ENCODE measurements at places on chromosomes 4 and X.
A peak's percentile ranks its signal among the peaks of the same experiment; 100 is the strongest.

DNA sequence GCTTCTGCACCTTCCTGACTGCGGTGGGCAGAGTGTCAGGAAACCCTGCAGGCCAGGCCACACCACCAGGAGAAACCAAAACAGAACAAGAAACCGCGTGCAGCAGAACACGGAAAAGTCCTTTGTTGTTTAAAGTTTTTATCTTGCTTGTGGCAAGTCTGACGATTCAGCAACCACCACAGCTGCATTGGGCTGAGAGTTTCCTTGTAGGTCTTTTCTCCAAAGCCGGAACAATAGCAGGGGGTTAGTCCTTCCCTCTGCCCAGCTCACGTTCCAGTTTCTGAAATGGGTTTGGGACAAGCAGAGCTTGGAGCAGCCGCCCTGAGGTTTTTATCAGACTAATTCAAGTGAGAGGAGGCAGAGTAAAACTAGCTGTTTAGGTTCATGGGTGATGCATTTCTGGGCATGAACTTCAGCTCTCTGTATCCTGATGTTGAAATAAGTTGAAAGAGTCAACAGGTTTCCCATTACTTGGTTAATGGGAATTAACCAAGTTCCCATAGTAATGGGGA lies 216.9 kb downstream of the PTTG2 start:
- peak; percentile 51 for DNase-seq

DNA sequence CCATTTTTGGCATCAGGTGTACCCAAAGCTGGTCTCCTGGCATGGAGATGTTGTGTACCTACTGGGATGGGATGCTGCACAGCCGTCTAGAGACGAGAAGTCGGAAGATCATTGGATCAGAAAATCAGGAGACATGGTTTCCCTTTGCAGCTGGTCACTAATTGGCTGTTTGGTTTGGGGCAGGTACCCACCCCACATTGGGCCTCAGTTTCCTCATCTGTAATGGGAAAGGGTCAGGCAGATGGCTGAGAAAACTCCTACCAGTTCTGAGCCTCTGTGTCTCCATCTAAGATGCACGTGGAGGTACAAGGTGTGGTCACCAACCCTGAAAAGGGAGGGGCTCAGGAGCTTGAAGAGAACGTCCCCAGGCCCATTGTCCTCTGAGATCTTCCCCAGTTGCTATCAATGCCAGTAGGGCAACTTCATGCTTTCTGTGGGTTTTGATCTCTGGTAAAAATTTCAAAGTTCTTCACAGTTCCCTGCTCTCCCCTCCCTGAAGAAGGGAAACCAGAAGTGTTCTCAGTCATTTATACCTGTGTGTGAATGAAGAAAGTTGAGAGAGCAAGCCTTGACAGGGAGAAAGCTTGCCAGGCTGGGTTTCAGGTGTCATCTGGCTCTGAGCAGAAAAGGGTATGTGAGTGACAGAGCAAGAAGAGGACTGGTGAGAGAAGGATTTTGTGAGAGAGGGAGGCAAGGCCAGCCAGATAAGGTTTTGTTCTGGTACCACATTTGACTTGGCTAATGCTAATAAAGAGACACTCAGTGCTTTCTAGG lies 15.1 kb downstream of the TSC22D3 start:
- DNase-seq: no peak

DNA sequence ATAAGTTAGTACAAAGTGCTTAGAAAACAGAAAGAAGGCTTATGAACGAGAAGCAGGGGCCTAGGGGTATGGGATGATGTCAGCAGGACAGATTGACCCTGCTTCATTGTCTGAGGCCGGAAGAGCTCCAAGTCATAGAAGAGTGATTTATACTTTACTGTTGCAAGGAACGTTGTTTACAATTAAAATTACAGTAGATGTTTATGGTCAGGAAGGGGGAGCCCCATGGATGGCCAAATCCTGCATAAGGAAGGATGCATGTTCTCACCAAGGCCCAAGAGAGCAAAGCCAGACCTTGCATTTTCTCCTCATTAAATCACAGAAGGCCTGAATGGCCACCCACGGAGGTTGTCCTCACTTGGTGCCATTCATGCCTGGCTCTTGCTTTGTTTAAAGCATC lies 115.3 kb downstream of the LDB2 start:
- no peak for DNase-seq

GRCh38 chr4:128228845-128229795 lies 58.5 kb downstream of the PGRMC2 start:
- no peak for DNase-seq

- no peak for DNase-seq
These were observed 13.1 kb upstream of the ART3 start for GRCh38 chr4:76061421-76061820.

- DNase-seq: no peak
These were observed 110.6 kb downstream of the ASMT start for GRCh38 chrX:1725472-1725871.

- no peak for DNase-seq
These were observed 78.1 kb upstream of the PAGE3 start for GRCh38 chrX:55342533-55343501.

DNA sequence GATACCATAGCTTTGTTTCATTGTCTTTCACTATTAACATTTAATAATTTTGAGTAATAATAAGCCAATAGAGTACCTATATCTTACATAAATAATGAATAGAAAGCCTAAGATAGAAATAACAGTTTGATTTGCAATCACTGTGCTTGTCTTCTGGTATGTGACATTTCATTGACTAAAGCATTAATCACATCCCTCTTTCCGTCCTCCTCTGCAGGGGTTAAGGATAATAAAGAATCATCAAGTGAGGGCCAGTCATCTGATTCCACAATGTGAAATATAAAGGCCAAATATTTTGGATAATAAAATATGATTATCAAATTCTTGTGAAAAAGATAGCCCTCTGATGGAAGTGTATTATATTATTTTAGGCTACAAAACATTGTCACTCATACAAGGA lies 2073.4 kb downstream of the ARAP2 start:
- DNase-seq: no peak

- no peak for DNase-seq
These were observed 1.2 kb downstream of the TMSB4X start for GRCh38 chrX:12975991-12976558.

DNA sequence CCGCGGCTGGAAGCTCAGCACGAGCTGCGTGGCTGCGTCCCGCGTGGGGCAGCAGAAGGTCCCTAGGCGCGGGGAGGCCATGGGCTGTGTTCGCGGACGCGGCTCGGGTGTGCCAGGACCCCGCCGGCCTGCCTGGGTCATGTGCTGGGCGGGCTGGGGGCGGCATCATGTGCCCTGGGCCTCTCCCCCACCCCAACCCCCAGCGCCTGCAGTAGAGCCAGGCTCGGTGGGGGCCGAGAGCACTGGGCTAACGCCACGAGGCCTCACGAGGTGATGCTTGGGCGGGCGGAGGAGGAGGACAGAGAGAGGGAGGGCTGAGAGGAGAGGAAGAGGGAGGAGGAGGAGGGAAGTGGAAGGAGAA lies at the start of gene GPR143:
TSS of gene GPR143 (minus strand) at position 111 of the 361 bp plus-strand sequence. CDS start at position 81, 30 bp downstream.
- DNase-seq: no peak

Data from stimulated activated CD4-positive, alpha-beta T cell treated with anti-CD3 and anti-CD28 coated beads, Interleukin-4, amount 100 ng/mL, for 4 hours (primary cell).